ENCODE measurements at places on chromosomes 2 and 18. TPM values are rescaled to one million over a fixed set of nuclear protein-coding genes. Genes with fewer than 3 reads are reported as not detected.

PTCD3 gene
- 116 TPM for total RNA-seq

PTPN4 gene
- 53.0 TPM for total RNA-seq

IL36RN gene
- total RNA-seq = 0.09 TPM

MLPH gene
- 0.24 TPM for total RNA-seq

RALB gene
- total RNA-seq = 23.5 TPM

SCN9A gene
- 5.6 TPM for total RNA-seq

GLI2 gene
- total RNA-seq = 1.8 TPM

FSIP2 gene
- total RNA-seq = 0.57 TPM

EN1 gene
- 0.05 TPM for total RNA-seq

NETO1 gene
- 0.33 TPM for total RNA-seq

ICOS gene
- 67.8 TPM for total RNA-seq

IGFBP2 gene
- total RNA-seq = 189 TPM

NAT8 gene
- not detected for total RNA-seq

TEKT4 gene
- total RNA-seq = 0.05 TPM

KCNJ3 gene
- not detected for total RNA-seq

KCNK3 gene
- 0.05 TPM for total RNA-seq

MARCHF4 gene
- under 0.01 TPM for total RNA-seq

ADD2 gene
- 0.90 TPM for total RNA-seq

DNA sequence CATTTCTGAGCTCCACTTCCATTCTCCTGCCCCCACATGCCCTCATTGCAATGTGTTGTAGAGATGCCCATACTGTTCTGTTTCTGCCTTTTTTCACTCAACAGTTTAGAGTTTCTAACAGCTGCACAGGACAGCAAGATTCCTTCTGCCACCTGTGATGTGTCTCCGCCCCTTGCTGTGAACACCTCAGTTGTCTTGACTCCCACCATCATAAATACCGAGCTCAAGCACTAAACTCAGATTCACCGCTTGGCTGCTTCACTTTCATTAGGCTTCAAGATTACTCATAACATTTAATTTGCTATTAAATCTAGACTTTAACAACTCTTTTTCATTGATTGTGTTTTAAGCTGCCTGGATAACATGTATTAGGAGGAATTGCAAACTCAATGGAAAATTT lies 141.0 kb downstream of the MAP2 start:
- no peak for DNase-seq

DNA sequence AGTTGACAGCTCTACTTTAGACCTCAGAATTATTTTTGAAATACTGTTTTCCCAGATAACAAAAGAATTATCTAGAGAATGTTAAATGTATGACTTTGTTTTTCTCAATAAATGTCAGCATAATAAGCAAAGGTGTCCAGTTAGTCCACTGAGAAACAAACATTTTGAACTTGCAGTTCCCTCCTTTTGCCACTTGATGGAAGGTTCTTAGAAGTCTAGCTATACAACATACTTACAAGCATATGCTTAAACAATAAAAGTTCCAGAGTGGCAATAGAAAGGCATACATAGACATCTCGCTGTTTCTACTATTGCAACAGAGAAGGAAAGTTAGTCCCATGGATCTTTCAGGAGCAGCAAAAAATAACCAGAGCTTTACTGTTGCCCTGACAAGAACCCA lies 11.8 kb downstream of the NDUFA10 start:
- no peak for DNase-seq

GRCh38 chr2:238504181-238504931 lies 77.6 kb downstream of the ASB1 start:
- DNase-seq = no peak

- no peak for DNase-seq
Observed at GRCh38 chr2:96157649-96158553, 12.7 kb upstream of the DUSP2 start.

DNA sequence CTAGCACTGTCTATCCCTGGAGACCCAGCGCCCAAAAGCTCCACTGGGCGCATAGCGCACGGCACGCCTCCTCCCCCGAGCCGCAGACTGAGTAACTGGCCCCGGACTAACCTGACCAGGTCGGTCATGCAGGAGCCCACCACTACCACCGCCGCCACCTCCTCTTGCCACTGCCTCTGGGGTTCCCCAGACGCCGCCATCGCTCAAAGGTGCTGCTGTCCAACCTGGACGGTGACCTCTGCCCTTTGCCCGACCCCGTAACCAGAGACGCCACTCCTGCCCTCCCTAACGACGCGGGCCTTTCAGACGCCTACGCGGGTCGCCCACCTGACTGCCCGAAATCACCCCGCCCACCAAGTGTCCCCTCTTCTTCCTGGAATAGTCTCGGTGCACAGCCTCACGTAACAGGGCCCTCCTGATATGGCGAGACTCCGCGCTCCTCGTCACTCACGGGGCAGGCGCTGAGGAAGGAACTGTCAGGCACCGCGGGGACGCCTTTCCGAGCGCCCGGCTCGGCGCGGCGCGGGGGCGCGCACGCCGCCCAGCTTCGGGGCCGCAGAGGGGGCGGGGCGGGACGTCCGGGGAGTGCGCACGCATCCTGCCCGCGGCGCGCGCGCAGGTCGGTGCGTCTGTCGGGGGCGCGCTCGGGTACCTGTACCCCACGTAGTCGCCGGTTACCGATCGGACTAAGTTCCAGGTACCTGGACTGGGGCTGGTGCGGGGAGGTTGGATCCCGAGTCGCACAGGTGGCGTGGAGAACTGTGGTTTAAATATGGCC lies at the start of the genes BABAM2 and RBKS:
BABAM2 (plus strand) TSS at position 584 of the 778 bp plus-strand sequence. CDS start 3,828 bp downstream, outside the sequence.
RBKS (minus strand) TSS at position 242 of the 778 bp plus-strand sequence; CDS start at position 200, 42 bp downstream.
- peak; percentile 92 for DNase-seq

DNA sequence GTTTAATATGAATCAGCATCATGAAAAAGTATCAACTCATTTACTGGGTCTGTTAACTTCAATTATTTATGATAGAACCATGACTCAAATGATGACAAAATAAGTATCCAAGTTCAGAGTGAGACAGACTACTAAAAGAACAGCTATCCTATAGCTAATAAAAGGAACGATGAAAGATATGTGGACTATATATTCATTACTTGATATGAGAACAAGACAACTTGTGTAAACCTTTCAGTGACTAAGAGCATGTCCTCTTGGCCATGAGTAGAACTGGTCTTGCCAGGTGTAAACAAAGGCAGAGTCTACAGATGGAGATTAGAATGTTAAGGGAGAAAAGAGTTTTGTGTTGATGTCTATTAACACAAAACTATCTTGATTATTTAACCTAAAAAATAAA lies 360.4 kb upstream of the ZC3H15 start:
- no peak for DNase-seq

GRCh38 chr2:40240070-40240469 lies 211.8 kb downstream of the SLC8A1 start:
- no peak for DNase-seq

GRCh38 chr2:17934721-17935120 lies 56.3 kb downstream of the KCNS3 start:
- DNase-seq = no peak

- DNase-seq = no peak
Observed at GRCh38 chr2:120601566-120601965, 134.1 kb upstream of the GLI2 start.

DNA sequence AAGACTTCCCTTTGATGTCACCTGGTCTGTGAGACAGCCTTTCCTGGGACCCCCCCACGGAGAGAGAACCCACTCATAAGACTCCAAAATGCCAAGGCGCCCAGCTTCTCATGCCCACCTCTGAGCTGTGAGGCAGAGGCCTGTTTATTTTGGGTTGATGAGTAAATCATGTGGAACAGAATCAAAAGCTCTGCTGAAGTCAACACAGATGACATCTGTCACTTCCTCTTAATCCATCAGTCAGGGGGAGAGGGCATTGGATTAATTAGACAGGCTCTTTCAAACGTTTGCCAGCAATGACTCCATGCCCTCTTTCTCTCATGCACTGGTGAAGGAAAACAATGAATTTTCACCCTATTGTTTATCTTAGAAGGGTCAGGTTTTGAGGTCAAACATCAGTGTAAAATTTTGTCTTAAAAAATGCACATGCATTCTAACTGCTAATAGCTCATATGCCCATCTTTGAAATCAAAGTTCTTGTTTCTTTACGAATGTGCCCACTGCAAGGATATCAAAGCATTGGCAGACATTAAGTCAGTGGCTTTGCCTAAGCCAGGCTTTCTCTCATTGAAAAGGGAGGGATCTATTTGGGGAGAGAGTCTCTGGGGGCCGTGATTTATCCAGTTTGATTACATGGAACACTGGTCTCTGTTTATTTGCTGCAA lies 184.1 kb downstream of the ACKR3 start:
- DNase-seq = no peak

GRCh38 chr2:406231-406630 lies 118.3 kb upstream of the ALKAL2 start:
- DNase-seq = no peak

GRCh38 chr18:61528961-61529360 lies 195.7 kb downstream of the CDH20 start:
- DNase-seq = no peak

GRCh38 chr2:159484532-159484931 lies 131.8 kb downstream of the BAZ2B start:
- no peak for DNase-seq

GRCh38 chr2:30780776-30781330 lies 26.4 kb downstream of the CAPN13 start:
- no peak for DNase-seq

GRCh38 chr2:45743531-45744396 lies 92.3 kb downstream of the PRKCE start:
- no peak for DNase-seq

DNA sequence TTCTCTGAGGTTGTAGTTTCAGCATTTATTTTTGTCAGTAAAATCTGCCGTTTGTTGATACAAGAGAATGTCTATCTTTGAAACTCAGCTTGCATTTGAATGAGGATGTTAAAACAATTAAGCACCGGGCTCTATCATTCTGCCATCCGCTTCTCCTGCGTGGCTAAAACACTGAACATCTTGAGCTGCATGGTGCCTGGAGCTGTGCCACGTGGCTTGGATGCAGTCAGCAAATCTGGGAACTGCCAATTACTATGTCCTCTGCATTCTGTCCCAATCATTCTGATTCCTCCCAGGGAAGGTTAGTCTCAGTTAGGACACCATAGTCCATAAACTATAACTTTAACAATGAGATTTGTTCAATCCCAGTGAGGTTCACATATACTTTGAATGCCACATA lies 598.4 kb downstream of the FBXO15 start:
- DNase-seq = no peak

- DNase-seq = no peak
Observed at GRCh38 chr2:149720615-149721014, 133.0 kb upstream of the MMADHC start.

DNA sequence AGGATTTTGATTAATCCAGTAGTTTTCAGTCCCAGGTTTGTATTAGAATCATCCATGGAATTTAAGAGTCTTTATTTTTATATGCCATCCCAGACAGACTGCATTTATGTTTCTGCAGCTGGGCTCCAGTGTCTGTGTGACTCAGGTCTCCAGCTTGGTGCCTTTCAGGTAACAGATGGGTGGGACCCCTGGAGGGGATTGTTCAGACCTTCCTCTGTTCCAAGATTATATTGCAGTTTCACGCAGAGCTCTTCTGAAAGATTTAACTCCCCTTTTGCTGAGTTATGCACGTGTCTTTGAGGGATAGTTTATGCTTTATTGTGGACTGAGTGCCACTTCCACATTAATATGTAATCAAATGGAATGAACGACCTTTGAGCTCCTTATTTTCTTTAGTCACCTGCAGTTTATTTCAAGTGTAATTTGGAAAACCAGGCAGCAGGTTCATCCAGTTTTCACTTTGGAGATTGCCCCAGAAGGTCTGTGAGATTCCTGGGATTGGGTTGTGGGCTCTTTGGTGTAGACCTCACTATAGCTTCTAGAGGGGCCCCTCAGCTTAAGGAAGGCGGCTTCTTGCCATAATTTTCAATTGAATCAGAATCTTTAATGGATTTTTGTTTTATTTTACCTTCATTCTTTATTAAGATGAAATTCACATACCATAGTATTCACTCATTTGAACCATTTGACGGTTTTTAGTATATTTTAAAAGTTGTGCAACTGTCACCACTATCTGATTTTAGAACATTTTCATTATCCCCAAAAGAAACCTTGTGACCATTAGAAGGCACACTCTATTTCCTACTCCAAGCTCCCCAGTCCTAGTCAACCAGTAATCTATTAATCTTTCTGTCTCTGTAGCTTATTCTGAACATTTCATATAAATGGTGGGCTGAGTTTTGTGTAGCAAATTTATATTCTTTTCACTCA lies 135.0 kb downstream of the WDSUB1 start:
- no peak for DNase-seq

DNA sequence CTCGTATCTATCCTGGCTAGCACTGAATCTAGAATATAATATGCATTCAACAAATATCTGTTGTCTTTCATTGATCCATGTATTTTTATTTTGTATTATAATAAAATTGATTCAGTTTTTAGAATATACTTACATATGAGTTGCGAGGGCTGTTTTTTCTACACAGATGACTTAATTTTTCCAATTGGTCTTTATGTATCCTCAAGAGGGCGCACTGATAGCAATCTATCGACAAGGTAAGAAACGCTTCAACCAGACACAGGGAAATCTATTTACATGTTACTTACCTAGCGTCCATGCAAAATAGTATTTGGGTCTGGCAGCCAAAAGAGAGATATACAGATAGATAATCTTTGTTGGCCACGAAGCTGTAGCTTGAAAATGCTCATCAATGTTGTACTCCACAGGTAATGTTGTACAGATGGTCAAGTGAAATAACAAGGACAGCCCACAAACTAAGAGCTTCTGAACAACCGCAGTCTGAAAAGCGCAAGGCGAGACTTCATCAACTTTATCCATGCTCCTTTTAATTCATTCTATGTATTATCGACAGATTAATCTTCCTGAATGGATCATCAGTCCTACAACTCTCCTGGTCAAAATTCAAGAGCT lies 35.5 kb upstream of the KIDINS220 start:
- DNase-seq = peak; percentile 28

DNA sequence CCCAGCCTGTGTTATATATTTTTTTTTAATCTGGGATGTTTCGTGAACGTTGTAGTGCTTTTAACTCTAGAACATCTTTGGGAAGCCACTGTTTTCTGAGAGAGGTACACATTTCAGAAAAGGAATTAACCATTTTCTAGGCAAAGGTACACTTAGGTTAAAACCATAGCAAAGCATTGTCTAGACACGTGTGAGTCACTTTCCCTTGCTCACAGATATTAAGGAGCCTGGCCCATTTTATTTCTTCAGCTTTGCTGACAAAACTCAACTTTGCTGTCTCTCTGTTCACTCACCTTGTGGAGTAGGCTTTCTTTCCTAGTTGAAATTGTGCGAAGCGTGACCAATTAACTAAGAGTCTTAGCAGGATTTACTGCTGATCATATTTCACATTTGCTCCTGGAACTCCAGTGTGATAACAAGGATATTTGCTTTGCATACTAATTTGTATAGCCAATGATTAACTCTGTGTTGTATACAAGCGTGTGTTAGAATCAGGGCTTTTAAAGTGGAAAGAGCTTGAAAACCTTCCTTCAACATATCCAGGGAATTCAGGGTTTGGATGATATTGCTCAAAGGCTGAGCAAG lies 215.0 kb upstream of the AGAP1 start:
- no peak for DNase-seq

All from thymus (tissue), 14 donors.